ENCODE measurements at places on chromosomes 13 and 19. TPM values are rescaled to one million over a fixed set of nuclear protein-coding genes. Genes with fewer than 3 reads are reported as not detected.

DNA sequence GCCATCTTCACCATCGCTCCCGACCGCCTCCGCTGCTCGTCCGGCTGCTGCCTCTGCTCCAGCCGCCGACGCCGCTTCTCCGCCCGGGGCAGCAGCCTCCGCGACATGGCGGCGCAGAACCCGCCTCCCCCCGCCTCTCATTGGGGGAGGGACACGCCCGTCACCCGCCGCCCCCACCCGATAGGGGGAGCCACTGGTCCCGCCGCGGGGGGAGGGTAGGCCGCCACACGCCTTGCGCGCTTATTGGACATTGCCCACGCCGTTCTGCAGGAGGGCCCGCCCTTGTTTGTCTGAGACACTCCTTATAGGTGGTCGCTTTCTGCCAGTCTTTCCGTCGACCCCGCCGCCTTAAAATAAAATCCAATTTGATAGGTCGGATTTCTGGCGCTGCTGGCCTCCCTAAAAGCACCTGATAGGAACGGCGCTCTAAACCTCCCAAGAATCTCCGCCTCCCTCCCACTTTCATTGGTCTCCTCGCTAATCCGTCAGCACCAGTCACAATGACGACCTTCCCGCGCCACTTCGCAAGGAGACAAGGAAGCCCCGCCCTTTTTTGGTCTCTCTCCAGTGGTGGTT lies at the start of gene HNRNPL:
Gene HNRNPL (minus strand): TSS at position 127 of the 576 bp plus-strand sequence. CDS start 20 bp downstream, at position 107.
- peak; percentile 100 for DNase-seq

GRCh38 chr19:11598103-11598483 lies 810 bp downstream of the ZNF627 start:
- no peak for DNase-seq

DNA sequence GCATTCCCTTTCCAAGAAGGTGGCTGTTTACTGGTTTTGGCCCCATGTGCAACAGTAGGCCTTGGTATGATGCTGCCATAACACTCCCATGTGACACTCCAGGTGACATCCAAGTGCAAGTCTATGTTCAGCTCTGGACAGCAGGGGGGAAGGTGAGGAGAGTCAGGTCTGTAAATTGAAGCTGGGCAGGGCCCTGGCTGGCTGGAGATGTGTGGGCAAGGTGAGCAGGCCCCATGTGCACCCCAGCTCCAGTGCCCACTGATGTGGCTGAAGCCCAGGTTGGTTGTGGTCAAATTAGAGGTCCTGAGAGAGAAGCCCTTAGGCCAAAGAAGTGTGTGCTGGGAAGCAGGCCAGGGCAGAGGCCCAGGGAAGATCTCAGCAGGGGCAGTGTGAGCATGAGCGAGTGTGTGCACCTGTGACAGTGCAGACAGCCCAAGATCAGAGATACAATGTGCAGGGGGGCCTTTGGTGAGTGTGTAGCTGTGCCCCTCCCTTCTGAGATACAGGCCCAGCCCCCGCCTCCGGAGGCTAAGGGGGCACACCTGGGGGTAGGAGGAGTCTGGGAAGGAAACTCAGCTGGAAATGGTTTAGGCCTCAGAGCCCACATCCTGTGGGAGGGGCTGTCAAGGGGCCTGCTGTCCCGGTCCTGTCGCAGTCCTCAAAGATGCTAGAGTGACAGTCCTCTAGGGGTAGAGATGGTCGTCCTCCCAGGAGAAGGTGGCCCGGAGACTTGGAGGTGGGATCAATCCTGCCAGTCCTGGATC lies 18.6 kb downstream of the DEDD2 start:
- peak; percentile 88 for DNase-seq

CADM4 gene
- total RNA-seq: 0.24 TPM

ZNF709 gene
- 2.5 TPM for total RNA-seq

FAM216B gene
- not detected for total RNA-seq

PRRG2 gene
- 1.2 TPM for total RNA-seq

LHB gene
- total RNA-seq: not detected

C19orf73 gene
- total RNA-seq: 2.5 TPM
